ENCODE measurements at places on chromosomes 6 and 20.

DNA sequence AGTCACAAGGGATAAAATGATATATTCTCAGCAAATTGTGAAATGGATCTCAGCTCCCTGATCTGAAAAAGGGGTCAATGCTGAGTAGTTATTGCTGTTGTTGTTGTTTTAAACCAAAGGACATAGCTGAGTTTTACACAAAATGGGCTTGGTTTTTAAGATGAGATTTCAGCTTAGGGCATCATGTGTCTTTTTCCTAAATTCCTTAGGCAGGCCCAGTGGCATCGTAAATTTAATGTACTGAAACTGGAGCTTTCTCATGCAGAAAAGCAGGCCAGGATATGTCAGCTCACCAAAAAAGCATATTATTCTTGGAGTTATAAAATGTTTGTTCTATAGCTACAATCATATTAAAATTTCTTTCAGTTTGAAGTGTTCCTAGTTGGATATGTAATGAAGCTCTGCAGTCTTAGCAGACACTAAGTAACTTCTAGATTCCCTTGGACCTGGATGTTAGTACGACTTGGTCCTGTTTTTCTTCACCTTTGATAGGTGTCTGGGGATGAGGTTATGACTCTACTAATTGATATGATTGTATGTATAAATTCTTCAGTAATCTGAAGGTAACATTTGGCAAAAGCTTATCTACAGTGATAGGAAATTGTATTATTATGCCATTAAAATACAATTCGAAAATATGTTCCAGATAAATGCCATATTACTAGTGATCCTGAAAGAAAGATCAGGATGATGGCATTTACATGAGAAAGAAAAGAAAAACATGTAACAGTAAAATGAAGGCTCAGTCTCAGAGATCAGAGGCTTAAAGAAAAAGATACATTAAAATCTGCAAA is 663.3 kb downstream of the RFPL4B start:
- DNase-seq, result no peak

GRCh38 chr6:104788400-104788799 is 71.3 kb downstream of the HACE1 start:
- DNase-seq, result no peak

- DNase-seq, result no peak
These were observed 65.1 kb downstream of the ZBTB2 start for GRCh38 chr6:151326116-151326825.

DNA sequence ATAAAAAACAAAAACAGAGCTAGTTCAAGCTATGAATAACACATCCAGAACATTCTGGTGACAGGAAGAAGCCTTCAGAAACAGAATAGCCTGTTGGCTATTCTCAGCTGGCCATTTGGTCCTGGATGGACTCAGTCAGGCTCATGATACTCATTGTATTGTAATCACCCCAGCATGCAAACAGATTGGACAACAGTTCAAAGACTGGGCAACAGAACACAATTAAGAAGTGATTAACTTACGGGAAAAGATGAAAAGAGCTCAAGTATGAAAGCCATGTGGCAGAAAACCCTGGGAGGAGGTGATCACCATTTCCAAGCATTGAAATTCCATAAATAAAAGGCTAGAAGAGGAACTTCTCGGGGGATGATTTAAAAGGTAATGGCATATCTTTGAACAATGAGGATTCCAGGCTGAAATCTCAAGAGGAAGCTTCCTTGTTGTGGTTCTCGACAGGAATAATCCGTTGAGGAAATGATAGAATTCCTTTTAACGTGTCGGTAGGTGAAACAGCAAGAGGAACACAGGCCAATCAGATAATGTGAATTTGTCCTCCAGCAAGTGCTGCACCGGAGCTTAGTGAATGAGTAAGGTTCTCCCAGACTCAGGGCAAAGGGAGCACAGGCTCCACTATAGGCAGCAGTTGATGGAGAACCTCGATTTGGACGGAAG is 172.4 kb downstream of the BCAS1 start:
- DNase-seq, result no peak

DNA sequence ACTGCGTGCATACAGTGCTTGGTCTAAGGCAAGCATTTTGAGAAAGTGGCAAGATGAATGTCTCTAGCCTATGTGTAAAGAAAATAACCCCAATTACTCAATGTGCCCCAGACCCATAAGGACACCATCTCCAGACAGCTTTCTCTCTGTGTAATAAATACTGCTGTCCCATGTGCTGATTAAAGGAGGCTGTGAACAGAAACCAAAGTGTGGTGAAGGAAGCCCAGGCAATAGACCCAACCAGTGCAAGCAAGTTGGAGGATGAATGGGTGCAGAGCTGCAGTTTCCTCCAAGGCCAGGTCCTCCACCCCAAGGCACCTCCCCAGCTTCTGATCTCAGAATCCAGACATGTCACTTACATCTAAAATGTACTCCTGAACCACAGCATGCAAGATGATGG is 60.6 kb downstream of the TRAM2 start:
- no peak for DNase-seq

- peak; percentile 23 for DNase-seq
These were observed 936 bp upstream of the TMX4 start for GRCh38 chr20:8020314-8021079.

GRCh38 chr6:73152966-73153757 is 72.1 kb downstream of the KHDC1L start:
- no peak for DNase-seq

GRCh38 chr6:170237999-170238740 is 52.7 kb downstream of the DLL1 start:
- no peak for DNase-seq

GRCh38 chr6:56021943-56022342 is 146.6 kb upstream of the BMP5 start:
- no peak for DNase-seq

DNA sequence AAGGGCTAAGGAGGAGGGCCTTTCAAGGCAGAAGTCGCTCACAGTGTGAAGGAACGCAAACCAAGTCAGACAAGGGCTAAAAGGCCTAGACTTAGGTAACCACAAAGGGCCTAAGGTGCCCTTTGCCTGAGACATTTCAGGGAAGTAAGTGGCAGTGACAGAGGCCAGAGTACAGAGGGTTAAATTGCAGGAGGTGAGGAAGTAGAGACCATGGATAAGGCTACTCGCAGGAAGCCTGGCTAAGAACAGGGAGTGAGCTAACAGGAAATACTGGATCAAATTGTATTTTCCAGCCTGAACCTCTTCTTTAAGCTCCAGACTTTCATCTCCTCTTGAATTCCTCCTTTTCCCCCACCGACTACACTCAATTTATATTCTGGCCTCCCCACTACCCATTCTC is 16.6 kb downstream of the ZHX3 start:
- DNase-seq, result no peak

GRCh38 chr6:35148167-35148741 is 7.1 kb upstream of the TCP11 start:
- no peak for DNase-seq

- peak; percentile 42 for DNase-seq
These were observed 26.7 kb upstream of the TFAP2B start for GRCh38 chr6:50791900-50792508.

GRCh38 chr6:150914372-150914771 is 48.9 kb downstream of the MTHFD1L start:
- DNase-seq, result no peak

- DNase-seq, result no peak
These were observed 11.7 kb upstream of the PHIP start for GRCh38 chr6:79089552-79090404.

- no peak for DNase-seq
These were observed 117.6 kb downstream of the MYLK4 start for GRCh38 chr6:2632976-2633584.

DNA sequence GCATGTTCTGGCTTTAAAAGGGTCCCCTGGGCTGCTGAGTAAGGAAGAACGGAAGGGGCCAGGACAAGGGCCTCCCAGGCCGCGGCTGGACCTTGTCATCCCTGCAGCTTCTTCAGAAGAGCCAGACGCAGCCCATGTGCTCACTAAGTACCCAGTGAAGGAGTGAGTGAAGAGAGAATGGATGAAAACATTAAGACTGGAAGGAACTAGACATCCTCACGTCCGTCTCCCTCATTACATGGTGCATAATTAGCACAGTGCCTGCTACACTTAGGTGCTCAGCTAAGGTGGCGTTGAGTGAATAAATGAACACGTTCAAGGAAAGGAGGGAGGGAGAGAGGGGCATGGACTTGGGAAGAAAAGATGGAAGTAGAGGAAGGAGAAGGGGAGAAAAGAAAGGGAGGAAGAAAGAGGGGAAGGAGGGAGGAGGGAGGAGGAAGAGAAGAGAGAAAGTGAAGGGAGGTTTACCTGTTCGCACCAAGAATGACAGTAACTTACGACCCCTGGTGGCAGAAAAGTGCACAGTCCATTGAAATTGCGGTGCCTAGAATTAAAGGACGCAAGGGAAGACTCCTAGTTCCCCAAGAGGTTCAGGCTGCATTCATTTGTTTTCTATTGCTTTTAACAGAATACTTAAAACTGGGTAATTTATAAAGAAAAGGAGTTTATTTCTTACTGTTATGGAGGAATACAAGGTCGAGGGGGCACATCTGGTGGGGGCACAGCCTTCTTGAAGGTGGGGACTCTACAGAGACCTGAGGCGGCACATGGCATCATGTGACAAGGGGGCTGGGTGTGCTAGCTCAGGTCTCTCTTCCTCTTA is 8.0 kb downstream of the TP53RK start:
- DNase-seq, result peak; percentile 12

- no peak for DNase-seq
These were observed 18.0 kb upstream of the DSE start for GRCh38 chr6:116352515-116353471.

DNA sequence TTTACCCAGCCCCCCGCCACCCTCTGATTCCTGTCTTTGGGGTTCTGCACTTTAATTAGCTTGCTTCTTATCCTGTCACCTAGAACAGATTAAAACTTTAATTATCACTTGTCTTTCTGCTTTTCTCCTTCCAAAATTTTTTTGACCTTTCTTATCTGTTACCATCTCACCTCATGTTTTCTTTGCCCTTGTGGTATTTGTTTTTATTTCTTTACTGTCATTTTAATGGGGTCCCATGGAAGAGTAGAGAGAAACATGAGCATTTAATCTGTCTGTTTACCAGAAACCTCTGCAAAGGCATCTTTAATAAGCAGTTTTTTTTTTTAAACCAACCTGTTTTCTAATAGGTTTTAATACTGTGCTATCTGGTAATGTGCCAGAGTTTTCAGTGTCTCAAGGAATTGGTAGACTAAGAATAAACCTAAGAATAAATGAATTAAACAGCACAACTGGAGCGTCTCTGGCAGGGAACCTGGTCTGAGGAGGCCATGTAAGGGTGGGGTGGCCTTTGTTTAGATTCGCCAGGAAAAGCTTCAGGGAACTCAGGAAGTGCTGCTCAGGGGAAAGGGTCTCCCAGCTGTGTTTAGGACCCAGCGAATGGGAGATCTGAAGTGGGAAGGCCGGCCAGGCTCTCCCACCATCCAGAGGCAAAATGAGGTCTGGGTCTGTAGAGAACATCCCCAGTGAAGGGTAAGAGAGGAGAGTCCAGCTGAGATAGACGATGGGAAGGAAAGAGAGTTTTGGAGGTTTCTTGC is 69.8 kb downstream of the ARID1B start:
- no peak for DNase-seq

GRCh38 chr6:159633196-159633595 is 59.8 kb downstream of the SOD2 start:
- no peak for DNase-seq

GRCh38 chr20:4089756-4090487 is 74.6 kb upstream of the RNF24 start:
- DNase-seq, result no peak

DNA sequence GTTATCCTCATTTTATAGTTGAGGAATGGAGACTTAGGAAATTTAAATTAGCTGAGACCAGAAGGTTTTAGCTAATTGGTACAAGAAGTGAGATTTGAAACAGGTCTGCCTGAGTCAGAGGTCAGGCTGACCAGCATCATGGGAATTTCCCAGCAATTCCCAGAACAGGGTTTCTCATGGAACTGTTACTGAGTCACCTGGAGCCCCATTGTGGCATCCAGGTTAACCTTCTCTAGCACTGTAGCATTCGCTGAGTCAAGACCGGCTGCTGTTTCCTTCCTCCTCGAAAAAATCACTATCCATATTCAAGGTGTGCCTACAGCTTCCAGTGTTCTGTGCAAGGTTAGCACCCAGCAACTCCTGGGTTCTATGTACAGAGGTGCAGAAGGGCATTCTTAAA is 238.0 kb upstream of the MAN1A1 start:
- DNase-seq, result no peak

DNA sequence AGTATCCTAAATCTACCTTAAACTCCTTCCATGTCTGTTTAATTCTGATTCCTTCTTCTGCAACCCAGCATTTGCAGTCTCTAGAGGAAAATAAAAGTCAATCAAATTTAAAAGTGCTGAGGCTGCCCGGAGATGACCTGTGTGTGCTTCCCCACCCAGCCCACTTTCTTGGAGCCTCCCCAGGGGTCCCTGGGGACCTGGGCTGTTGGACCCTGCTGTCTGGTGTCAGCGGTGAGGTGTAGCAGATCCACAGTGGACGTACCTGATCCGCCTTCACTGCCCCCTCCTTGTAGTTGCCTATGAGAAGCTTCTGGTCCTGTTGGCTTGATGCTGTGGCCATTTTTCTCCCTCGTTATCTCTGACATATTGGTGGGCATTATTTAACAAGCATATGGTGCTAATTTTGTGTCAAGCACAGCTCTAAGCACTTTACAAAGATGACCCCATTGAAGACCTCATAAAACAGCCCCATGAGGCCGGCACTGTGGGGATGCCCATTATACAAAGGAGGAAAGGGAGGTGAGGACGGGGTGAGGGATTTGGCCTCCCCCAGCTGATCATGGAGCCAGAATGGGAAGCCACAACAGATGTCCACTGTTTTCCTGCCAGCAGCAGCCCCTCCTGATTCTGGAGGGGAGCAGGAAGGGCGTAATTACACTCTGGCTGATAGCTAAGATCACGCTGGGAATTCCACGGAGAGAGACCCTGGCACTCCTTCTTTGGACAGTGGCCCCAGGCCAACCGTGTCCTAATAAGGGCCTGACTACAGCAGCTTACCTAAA is 628.2 kb downstream of the CDH26 start:
- DNase-seq, result no peak

- no peak for DNase-seq
These were observed 6.0 kb downstream of the MMP9 start for GRCh38 chr20:46014517-46015396.

GRCh38 chr20:50519036-50519762 is 9.0 kb downstream of the PTPN1 start:
- DNase-seq, result no peak

GRCh38 chr6:16244446-16244845 is 6.1 kb downstream of the GMPR start:
- no peak for DNase-seq

DNA sequence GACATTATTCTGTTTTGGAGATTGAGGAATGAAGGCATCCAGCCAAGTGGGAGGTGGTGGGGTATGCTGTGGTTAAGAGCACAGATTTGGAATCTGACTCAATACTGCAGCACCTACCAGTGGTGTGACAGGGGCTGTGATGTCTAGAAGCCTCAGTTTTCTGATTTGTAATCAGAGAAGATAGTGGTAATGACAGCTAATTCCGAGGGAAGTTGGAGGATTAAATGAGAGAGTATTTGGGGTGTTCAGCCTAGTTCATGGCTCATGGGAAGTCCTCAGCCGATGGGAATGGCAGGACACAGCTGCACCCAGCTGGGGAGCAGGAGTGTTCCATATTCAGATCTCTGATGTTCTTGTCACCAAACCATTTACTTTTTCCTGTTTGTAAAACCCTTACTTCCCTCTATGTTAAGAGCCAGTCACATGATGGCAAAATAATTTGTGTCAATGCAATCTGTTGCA is 9.3 kb downstream of the SLC9A8 start:
- DNase-seq, result no peak
